ENCODE measurements at places on chromosomes 5 and 9. TPM values are rescaled to one million over a fixed set of nuclear protein-coding genes. Genes with fewer than 3 reads are reported as not detected.

SV2C gene
- total RNA-seq, result 0.40 TPM

- DNase-seq, result no peak
These were observed 412.9 kb downstream of the ZSWIM6 start for GRCh38 chr5:61744690-61745619.

DNA sequence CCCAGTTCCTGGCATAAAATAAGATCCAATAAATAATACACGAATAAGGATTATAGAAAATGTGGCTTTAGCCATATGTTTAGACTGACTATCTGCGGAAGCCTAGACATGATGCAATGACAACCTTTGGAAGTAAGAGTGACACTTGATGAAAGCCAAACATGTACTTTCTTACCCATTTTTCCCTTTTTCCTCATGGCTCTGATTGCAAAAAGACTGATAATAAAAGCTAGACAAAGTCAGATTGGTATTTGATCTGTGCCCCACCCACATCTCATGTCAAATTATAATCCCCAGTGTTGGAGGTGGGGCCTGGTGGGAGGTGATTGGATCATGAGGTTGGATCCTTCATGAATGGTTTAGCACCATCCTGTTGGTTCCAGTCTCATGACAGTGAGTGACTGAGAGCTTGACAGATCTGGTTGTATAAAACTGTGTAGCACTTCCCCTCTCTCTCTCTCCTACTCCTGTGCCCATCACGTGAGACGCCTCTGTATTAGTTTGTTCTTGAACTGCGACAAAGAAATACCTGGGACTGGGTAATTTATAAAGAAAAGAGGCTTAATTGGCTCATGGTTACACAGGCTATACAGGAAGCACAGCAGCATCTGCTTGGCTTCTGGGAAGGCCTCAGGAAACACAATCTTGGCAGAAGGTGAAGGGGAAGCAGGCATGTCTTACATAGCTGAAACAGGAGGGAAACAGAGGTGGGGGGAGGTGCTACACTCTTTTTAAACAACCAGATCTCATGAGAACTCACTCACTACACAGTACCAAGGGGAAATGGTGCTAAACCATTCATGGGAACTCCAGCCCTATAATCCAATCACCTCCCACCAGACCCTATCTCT is 243.4 kb upstream of the PIK3R1 start:
- DNase-seq, result no peak

GRCh38 chr5:115831163-115831768 is 10.1 kb downstream of the ATG12 start:
- peak; percentile 69 for DNase-seq

SPATA31E1 gene
- not detected for total RNA-seq

TTC16 gene
- 4.0 TPM for total RNA-seq

DNA sequence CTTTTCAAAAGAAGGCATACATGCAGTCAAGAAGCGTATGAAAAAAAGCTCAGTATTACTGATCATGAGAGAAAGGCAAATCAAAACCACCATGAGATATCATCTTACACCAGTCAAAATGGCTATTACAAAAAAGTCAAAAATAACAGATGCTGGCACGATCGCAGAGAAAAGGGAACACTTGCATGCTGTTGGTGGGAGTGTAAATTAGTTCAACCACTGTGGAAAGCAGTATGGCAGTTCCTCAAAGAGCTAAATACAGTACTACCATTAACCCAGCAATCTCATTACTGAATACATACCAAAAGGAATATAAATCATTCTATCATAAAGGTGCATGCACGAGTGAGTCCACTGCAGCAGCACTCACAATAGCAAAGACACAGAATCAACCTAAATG is 24.5 kb downstream of the RETREG1 start:
- DNase-seq, result no peak

DNA sequence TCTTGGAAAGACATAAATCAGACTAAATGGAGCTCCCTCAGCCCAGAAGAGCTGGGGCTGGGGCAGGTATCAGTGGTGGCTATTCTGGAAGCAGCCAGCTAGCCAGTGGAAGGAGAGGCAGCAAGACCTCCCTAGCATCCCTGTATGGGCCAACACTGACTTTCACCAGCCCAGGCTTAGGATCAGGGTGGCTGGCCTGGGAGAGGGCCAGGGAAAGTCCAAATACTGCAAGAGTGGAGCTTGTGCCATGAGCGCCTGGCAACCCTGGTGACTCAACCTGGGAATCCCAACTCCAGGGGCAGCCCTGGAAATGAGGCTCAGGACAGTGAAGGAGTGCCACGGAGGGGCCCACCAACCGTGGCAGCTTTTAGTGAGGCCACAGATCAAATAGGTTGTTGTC is 7.6 kb upstream of the IRF1 start:
- no peak for DNase-seq

CDKN2B-AS1 gene
- total RNA-seq, result 0.57 TPM

- DNase-seq, result no peak
These were observed 184.6 kb upstream of the MAP1B start for GRCh38 chr5:71922584-71923106.

SPATA31A6 gene
- not detected for total RNA-seq

DNA sequence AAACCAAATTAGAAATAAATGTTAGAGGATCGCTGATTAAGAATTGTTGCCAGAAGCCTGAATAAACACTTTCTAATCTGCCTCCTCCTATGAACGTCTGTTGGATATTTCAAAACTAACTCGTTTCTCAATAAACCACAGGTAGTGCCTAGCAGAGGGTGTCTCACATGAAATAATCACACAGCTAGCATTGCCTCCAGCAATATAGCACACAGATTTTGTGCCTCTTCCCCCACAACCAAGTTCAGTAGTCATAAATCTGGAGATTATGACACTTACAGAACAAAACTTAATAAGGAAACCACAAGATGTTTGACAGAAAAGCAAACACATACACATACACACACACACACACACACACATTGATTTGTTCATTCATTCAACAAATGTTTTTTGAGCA is 173.2 kb upstream of the CDH10 start:
- DNase-seq, result no peak

DNA sequence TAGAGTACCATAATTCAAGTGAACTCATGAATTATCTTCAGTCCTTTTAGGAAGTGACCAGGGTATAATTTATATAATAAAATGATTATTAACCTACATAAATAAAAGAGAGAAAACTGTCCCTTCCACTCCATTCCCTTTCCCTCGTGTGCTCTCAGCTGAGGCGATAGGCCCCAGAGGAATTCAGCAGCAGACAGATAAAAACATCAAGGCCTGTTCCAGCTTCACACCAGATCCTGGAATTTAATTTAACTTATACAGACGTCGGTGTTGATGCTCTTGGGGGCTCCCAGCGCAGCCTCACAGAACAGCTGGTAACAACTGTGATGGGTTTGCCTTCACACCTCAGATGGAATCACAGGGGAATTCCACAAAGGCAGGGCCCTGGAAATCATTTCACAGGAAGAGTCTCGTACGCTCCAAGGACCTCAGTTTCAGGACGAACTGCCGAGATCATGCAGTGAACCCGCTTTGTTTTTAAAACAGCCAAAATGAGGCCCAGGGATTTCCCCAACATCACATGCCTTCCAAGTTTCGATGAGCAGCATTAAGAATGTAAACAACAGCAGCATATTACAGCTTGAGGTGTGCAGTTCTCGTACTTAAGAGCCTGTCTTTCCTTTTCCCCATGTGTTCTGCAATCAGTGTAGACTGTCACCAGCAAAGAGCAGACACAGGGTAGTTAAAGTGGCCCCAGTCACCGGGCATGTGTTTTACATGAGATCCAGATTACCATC is 73.6 kb upstream of the ALDH1B1 start:
- DNase-seq, result peak; percentile 60

PCDHGA10 gene
- 12.9 TPM for total RNA-seq

- DNase-seq, result peak; percentile 94
These were observed 34.4 kb upstream of the PALM2AKAP2 start for GRCh38 chr9:109745335-109746283.

GRCh38 chr5:34791761-34792244 is 47.2 kb upstream of the TTC23L start:
- no peak for DNase-seq

DBH gene
- total RNA-seq, result 0.06 TPM

MARCHF11 gene
- not detected for total RNA-seq

DNA sequence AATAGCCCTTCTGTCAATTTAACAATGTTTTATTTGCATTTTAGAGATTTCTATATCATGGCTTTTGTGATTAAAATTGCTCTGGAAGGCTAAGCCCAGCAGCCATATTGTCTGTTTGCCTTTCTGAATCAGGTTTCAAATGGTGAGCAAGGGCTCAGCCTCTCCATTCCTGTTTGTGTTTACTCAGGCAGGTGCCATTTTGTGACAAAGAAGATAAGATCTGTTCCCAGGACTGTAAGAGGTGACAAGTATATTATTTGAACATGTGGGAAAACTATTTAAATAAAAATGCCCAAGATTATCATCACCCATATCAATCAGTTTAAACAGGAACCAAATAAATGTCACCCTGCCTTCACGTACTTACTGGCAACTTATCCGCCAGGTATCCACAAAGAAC is 641.3 kb upstream of the KLF4 start:
- DNase-seq, result no peak

DNA sequence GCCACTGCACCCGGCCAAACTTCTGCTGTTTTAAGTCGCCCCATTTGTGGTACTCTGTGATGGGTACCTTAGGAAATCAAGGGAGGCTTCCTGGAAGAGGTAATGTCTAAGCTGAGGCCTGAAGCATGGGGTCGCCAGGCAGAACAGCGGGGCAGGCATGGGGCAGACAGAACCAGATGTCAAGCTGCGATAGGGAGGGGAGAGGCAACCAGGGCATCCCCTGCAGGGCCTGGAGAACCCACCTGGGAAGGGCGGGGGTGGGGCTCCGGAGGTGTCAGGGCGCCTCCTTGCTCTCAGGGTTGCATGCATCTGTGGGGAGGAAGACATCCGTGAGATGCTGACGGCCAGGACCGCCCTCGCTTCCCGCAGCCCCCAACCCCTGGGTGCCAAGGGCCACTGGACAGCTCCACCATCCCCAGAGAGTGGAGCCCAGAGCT is 2.8 kb downstream of the LCN15 start:
- no peak for DNase-seq

- DNase-seq, result no peak
These were observed 20.8 kb downstream of the PTCH1 start for GRCh38 chr9:95495961-95496360.

DNA sequence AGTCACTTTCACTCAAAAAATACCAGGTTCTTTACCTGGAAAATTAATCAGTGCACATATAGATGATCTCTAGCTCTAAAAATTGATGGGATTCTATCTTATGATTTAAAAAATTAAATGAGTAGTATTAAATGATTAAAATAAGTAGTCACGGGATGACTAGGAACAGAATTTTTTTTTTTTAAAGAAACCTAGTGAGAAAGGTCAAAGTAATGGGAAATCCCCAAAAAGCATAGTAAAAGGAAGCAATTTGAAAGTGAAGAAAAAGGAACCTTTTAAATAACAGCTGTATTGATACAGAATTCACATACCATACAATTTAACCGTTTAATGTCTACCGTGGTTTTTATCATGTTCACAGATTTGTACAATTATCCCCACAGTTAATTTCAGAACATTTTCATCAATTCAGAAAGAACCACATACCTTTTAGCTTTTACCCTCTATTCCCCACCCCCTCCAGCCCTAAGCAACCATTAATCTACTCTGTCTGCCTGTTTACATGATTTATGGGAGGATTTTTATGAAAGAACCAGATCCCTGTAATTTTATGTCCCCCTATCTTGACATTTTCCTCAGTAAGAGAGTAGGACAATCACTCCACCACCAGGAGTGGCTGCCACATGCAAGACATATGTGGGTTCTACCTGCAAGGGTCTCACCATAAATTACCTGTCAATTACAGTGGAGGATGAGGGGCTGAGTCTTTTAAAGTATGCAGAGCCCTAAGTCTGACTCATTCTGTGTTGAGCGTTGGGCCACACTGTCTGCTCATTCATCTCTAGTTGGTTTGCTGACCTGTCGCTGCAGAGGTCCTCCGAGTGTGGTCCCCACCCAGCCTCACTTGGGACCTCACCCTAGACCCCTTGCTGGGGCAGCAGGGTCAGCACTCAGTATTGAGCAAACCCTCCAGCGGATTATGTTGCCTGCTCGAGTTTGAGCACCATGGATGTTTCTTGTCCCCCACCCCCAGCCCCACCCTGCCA is 16.0 kb downstream of the ANKRD33B start:
- no peak for DNase-seq

DNA sequence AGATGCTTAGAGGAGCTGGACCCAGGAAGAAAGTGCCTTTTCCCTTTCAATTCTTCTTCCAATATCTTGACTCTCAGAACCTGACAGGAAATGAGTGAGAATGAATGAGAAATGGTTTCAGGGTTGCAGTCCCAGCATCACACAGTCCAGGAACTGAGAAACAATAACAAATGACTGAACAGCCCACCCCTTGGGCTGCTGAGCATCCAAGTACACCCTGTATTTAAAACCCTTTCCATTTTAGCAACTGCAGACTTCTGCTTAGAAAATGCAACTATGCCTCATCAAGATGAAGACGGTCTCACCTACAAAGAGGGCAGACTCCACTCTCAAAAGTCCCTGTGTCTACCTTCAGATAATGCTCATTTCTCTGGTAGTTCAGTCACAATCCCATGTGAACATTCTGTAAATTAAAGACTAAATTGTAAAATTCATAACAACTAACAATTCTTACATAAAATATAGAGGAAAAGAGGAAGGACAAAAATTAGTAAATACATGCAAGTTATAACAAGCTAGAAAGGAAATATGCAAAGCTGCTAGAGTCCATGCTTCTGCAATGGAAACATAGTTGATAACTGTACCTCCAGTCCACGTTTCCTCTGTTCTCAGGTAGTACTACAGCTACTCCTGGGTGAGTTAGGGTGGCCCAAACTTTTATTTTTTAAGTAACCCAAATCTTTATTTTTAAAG is 316.5 kb downstream of the ICE1 start:
- no peak for DNase-seq

- no peak for DNase-seq
These were observed 5.2 kb downstream of the EPB41L4B start for GRCh38 chr9:109315480-109316206.

BNC2 gene
- 18.1 TPM for total RNA-seq

SARDH gene
- 8.4 TPM for total RNA-seq

DNA sequence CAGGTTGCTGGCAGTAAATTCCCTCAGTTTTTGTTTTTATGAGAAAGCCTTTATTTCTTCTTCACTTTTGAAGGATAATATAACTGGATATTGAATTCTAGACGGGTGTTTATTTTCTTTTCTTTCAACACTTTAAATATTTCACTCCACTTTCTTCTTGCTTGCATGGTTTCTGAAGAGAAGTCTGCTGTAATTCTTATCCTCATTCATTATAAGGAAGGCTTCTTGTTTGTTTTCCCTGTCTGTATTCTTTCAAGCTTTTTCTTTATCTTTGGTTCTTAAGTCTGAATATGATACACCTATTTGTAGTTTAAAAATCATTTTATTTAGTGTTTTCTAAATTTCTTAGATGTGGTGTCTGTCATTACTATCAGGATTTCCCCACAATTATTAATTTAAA is 1054.3 kb downstream of the TLE1 start:
- DNase-seq, result no peak

SMIM3 gene
- total RNA-seq, result 19.7 TPM

DNA sequence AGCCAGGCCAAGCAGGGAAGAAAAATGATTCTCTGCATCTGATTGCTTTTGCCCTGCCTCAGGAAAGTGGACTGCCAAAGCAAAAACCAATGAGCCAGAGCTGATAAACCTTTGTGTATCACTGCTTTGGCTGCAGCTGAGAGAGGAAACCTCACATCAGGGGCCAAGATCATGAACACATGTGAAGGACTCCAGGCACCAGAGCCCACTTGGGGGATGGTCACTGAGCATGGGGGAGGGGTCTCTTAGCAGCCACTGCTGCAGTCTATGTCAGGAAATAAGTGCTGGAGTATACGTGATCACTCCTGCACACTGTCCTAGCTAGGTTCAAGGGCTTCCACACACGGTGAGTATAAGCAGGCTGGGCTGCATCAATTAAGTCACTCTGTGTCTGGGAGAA is 229.9 kb downstream of the SPOCK1 start:
- DNase-seq, result no peak

ASPN gene
- 1.4 TPM for total RNA-seq

Data from lung (tissue), 17 donors.